ENCODE measurements at places on chromosomes 2 and 18. TPM values are rescaled to one million over a fixed set of nuclear protein-coding genes. Genes with fewer than 3 reads are reported as not detected.

TEX44 gene
- polyA plus RNA-seq: not detected

CTDP1 gene
- polyA plus RNA-seq: 7.8 TPM

KYNU gene
- 0.67 TPM for polyA plus RNA-seq

FN1 gene
- 410 TPM for polyA plus RNA-seq

PLEKHH2 gene
- 7.4 TPM for polyA plus RNA-seq

ID2 gene
- 27.6 TPM for polyA plus RNA-seq

MEIS1 gene
- 11.7 TPM for polyA plus RNA-seq

BMP10 gene
- polyA plus RNA-seq: not detected

FAM117B gene
- polyA plus RNA-seq: 3.0 TPM

SERPINB4 gene
- not detected for polyA plus RNA-seq

IHH gene
- polyA plus RNA-seq: not detected

All from forelimb muscle (tissue), 1 donor.